ENCODE measurements at places on chromosomes 3 and 15.

DNA sequence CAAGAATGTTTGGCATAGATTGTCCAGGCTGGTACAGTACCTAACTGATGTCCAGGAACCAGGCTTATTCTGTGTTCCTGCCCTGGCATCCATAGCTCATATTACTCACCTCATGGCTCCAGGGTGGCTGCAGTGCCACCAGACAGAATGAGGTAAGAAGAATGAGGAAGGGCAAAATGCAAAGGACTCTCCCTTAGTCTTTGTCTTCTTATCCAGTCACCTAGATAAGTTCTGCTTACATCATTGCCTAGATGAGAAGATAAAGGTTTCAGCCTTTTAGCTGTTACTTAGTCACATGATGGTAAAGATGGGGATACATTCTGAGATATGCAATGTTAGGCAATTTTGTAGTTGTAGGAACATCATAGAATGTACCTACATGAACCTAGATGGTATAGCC, 45.8 kb downstream of the CHP1 start:
- DNase-seq: no peak

GRCh38 chr3:80606073-80606472, 838.3 kb upstream of the ROBO1 start:
- no peak for DNase-seq

- no peak for DNase-seq
Observed at GRCh38 chr3:66428733-66429132, 72.1 kb downstream of the LRIG1 start.

- DNase-seq: no peak
Observed at GRCh38 chr3:133042778-133043177, 4.6 kb downstream of the TMEM108 start.

DNA sequence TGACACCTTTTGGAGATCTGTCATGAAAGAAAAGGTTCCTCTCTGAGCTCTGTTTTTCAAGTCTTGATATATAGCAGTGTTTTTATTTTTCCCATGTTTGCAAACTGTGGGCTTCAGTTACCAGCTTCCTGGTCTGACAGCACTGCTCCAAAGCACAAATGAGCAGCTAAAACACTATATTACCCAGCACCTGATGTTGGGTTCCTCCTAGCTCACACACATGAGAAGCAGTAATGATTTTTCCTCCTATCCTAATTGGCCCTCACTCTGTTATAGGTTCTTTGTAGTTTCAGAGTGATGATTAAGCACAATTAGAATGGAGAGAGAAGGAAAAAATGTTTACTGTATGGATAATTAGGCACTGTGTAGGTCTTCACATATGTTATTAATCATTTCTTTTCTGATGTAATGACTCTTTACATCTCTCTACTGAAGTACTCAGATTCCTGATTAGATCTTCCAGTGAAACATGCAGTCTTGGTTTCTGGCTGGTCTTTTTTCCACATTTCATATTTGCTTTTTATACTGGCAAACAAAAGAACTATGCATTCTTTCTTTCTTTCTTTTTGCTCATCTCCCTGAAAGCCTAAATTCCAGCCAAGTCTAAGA, 939.7 kb downstream of the NSUN3 start:
- no peak for DNase-seq

All from activated T-cell treated with anti-CD3 and anti-CD28 coated beads, Interleukin-2, amount 50 U/mL, for 1 hour (primary cell).